ENCODE measurements at places on chromosomes 3 and 15.

DNA sequence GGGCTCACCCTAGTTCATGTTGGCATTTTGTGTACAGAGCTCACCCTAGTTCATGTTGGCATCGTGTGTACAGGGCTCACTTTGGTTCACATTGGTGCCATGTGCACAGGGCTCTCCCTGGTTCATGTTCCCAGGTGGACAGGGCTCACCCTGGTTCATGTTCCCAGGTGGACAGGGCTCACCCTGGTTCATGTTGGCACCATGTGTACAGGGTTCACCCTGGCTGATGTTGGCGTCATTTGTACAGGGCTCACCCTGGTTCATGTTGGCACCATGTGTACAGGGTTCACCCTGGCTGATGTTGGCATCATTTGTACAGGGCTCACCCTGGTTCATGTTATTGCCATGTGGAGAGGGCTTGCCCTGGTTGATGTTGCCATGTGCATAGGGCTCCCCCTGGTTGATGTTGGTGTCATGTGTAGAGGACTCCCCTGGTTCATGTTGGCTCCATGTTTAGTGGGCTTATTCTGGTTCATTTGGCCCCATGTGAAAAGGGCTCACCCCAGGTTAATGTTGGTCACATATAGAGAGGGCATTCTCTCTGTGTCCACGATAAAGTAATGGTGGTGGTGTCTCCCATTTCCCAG is 31.7 kb upstream of the NR2C2 start:
- no peak for DNase-seq

DNA sequence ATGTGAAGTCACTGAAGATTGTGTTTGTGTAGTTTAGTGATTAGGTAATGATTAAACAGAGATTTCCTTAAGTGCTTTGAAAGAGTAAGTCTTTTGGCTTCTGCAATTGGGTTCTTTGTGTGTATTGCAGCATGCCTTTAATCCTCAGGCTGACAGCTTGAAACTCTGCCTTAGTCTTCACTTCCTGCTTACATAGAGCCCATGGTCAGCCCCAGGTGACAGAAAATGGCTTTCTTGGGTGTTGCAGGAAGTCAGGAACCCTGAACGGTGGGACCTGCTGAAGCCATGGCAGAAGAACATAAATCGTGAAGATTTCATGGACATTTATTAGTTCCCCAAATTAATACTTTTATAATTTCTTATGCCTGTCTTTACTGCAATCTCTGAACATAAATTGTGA is 61.3 kb downstream of the KBTBD8 start:
- no peak for DNase-seq

- DNase-seq: no peak
These were observed 850.0 kb downstream of the CADM2 start for GRCh38 chr3:85808755-85809154.

- no peak for DNase-seq
These were observed 37.8 kb downstream of the PTH1R start for GRCh38 chr3:46915297-46915822.

DNA sequence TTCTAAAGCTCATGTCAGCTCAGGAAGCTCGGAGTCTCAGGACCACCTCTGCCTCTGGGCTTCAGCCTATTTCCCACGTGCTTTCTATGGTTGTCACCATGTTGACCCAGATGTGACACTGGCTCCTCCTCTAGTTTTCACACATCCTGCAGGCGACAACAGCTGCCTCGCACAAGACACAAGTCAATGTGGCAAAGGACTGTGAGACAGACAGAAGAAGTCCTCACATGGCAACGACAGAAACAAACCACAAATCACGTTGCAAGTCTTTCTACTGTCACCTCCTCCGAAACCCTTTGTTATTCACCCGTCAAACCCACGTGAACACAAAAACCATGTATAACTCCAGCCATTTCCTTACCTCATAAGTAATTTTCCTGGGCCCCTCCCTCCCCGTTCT is 194.5 kb downstream of the MEX3B start:
- DNase-seq: no peak

DNA sequence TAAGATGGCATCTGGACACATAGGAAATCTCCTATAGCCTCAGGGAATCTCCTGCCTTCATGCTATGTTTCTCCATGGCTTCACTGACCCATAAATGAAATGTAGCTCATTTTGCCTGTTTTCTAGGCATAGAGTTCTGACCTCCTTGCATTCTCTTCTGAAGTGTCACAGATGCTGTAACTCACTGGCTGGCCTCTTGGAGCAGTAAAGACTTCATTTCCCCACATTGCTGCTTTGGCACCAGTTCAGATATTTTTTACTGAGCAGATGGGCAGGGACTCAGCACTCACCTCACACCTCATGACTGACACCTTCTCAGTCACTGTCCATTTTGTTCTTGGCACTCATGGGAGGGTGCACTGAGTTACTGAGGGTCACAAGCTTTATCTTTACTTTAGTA is 286.7 kb upstream of the TGFBR2 start:
- DNase-seq: peak; percentile 38
